ENCODE measurements at places on chromosomes 7 and 10. TPM values are rescaled to one million over a fixed set of nuclear protein-coding genes. Genes with fewer than 3 reads are reported as not detected.

IL2RA gene
- not detected for total RNA-seq

IKZF1 gene
- not detected for total RNA-seq

SFTPA1 gene
- not detected for total RNA-seq

PON1 gene
- under 0.01 TPM for total RNA-seq

SERPINE1 gene
- 270 TPM for total RNA-seq

EPHB6 gene
- total RNA-seq, result not detected

SLC29A4 gene
- 3.0 TPM for total RNA-seq

FZD1 gene
- total RNA-seq, result 1.5 TPM

PILRA gene
- total RNA-seq, result 0.06 TPM

KIF11 gene
- 14.5 TPM for total RNA-seq

THNSL1 gene
- 1.1 TPM for total RNA-seq

UCMA gene
- total RNA-seq, result not detected

TAS2R4 gene
- total RNA-seq, result 2.1 TPM

RADIL gene
- 1.3 TPM for total RNA-seq
